ENCODE measurements at places on chromosomes 13 and 19. TPM values are rescaled to one million over a fixed set of nuclear protein-coding genes. Genes with fewer than 3 reads are reported as not detected.

CYP4F11 gene
- total RNA-seq, result not detected

CEACAM3 gene
- not detected for total RNA-seq

CNFN gene
- not detected for total RNA-seq

DKKL1 gene
- total RNA-seq, result not detected

C1QTNF9B gene
- total RNA-seq, result not detected

GRK1 gene
- total RNA-seq, result not detected

SMIM44 gene
- total RNA-seq, result not detected

FUT1 gene
- not detected for total RNA-seq

PSG1 gene
- not detected for total RNA-seq

GSX1 gene
- total RNA-seq, result not detected

MUC16 gene
- total RNA-seq, result under 0.01 TPM

WDR88 gene
- not detected for total RNA-seq

NUDT19 gene
- 7.9 TPM for total RNA-seq

KIR3DL2 gene
- total RNA-seq, result 1.6 TPM

EPSTI1 gene
- total RNA-seq, result 24.5 TPM

GRCh38 chr13:98535501-98536354, 41.2 kb downstream of the STK24 start:
- no peak for DNase-seq

- no peak for DNase-seq
Measured at GRCh38 chr13:93462151-93462550, 235.5 kb downstream of the GPC6 start.

GRCh38 chr19:23415561-23416191, 20.4 kb upstream of the ZNF91 start:
- no peak for DNase-seq

GRCh38 chr19:28296506-28296905, 916.4 kb downstream of the UQCRFS1 start:
- no peak for DNase-seq

GRCh38 chr13:50401721-50402465, 386.6 kb downstream of the KCNRG start:
- DNase-seq, result no peak

GRCh38 chr13:94140027-94140426, 339.5 kb downstream of the DCT start:
- no peak for DNase-seq

DNA sequence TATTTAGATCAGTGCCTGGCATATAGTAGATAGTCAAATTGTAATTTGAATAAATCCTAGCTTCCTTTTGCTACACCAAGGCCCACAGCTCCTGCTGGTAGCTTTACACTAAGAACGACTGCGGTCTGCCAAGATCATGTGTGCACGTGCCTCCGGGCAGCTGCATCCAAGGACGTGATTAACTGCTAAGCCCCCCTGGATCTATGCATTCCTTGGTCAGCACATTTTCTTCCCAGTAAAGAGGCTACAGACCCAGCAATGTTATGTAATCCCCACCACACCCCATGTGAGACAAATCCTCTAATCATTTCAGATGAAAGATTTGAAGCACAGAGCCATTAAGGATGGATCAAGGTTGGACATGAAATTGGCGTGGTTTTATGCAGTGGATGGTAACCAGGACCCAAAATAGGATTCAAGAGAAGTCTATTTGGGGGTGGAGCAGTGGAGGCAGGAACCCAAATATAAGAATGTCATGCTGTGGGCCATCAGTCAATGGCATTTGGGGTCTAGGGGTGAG, 65.2 kb upstream of the PEG3 start:
- DNase-seq, result no peak

- peak; percentile 45 for DNase-seq
Measured at GRCh38 chr13:50892210-50892944, 17.2 kb upstream of the RNASEH2B start.

- no peak for DNase-seq
Measured at GRCh38 chr19:35249848-35250711, 1.3 kb downstream of the LSR start.

DNA sequence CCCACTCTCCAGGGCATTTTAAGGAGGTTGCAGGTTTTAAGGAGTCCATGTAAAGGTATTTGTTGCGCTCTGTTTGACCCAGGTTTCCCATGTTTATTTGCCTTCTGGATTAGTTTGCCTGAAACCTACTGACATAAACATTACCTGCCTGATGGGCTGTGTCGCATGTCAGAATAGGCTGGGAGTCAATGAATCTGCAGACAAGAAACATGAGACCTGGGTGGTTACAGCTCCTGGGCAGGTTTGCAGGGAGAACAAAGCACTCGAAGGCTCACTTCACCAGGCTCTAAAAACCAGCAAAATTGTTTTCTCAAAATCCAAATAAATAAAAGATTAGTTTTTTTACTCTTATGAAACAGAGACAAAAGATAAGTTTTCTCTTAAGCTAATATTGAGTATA, 114.4 kb upstream of the SERTM1 start:
- DNase-seq, result no peak

- peak; percentile 61 for DNase-seq
Measured at GRCh38 chr19:6738787-6739389, 592 bp upstream of the TRIP10 start.

DNA sequence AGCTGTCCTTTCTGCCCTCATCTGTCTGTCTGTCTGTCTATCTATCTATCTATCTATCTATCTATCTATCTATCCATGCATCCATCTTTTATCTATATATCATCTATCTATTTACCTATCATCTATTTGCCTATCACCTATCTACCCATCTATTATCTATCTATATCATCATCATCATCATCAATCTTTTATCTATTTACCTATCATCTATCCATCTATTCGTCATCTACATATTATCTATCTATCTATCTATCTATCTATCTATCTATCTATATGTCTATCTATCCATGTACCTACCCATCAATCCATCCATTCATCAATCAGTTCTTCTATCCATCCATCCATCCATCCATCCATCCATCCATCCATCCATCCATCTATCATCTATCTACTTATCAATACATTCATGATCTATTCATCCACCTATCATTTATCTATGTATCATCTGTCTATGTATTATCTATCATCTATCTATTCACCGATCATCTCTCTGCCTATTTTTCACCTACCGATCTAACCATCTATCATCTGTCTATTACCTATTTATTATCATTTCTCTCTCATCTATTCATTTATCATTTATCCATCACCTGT, 49.2 kb upstream of the ADGRE1 start:
- DNase-seq, result no peak

DNA sequence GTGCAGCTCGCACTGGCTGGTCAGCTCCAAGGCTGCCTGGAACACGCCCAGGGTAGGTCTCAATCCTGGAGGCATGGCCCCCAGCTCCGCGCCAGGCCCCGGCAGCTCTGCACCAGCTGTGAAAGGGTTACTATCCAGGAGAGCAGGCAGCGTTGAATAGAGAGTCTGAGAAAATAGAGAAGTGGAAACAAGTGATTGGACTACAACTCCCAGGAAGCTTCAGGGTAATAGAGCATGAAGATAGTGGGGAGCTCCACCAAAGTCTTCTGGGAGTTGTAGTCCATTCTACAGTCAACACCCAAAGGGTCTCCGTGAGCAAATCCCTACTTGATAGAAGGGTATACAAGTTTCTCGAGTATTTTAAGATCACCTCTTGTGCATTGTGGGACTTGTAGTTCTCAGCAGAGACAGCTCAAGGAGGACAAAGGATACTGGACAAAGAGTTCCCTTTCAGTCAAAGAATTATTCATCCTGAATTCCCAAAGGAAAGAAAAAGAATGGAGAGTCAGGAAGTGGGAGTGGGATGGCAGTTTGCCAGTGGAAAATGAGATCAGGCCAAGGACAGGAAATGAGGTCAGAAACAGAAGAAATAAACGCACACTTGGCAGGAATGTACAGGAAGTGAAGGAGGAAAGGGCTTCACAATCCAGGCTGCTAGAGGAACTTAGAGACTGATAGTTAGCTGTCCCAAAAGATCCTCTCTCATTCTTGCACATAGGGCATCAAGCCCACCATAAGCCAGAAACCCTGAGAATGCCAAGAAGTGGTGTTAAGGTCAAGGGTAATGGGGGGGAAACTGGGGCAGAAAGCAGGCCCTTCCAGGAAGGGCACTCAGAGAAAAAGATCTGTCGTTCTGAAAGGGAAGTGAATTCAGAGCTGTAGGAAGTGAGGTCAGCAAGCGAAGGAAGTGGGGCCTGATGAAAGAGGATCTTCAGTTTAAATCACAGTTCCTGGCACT, 5.5 kb upstream of the MAMSTR start:
- no peak for DNase-seq

DNA sequence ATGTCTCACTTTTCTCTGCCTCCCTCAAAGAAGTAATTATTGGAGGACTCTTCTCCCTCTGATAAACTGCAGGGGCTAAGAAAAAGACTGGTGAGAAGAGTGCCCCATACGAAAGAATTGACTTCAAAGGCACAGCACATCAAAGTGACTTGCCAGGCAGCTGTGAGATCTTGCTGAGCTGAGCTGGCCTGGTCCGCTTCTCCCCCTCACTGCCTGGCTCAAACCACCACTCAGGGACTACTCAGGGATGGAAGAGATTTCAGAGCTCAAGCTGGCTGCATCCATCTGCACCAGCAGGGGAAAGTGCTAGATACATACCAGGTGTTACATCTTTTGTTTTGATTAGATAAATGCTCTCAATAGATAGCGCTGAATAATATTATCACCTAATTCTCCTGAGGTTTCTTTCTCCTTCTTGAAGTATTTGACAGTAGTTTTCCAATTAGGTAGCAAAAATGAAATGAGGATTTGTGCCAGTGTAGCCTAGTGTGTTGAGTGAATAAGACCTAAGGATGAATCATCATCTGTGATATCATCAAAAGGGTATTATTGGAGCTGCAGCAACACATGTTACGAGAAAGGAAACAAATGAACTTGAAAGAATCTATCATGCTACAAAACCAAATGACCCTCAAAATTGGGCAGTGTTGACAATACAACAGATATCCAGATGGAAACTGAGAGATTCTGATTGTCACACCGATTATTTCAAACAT, 379.8 kb downstream of the TBC1D4 start:
- no peak for DNase-seq

GRCh38 chr13:51067706-51068105, 43.4 kb downstream of the C13orf42 start:
- no peak for DNase-seq

DNA sequence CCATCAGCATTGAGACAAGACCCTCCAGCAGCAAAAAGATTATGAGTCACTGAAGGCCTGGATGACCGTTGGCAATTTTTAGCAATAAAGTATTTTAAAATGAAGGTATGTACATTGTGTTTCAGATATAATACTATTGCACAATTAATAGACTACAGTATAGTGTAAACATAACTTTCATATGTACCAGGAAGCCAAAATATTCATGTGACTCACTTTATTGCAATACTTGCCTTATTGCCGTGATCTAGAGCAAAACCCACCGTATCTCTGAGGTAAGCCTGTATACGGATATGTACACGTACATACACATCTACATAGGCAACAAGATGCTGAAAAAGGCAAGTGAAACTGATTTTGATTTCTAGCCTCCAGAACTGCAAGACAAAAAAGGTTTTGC, 103.3 kb downstream of the EDNRB start:
- no peak for DNase-seq

- no peak for DNase-seq
Measured at GRCh38 chr13:94322925-94323763, 156.3 kb downstream of the DCT start.

DNA sequence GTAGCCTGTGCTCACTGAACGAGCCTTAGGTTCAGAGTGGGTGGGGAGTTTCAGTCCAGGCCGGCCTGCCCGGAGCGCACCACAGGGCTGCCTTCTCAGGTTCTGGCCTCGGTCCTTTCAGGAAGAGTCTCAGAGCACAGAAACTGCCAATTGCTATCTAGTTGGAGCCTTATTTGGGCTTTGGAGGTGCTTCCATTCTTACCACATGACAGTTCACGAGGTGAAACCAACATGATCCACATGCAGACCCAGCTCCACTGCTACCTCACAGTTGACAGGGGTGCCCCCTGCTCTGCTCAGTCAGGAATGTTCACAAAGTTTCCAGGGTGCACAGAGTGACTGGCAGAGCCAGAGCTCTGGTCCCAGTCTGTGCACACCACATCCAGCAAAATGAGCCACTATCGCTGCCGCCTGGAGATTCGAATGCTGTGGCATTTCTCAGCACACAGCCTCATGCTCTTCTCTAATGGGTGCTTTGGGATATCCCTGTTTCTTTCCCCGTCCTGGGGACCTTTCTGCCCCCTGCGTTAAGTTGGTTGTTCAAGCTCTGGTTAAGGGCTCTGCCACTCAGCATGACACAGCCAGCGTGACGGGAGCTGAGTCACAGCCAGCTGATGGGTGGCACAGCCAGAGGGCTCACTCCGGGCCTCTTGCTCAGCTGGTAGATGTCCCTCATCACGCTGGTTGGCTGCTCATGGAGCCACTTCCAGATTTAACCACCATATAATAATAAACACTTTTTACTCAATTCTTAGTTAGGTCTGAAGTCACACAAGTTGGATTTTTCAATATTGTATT, 7.5 kb upstream of the SACS start:
- no peak for DNase-seq

DNA sequence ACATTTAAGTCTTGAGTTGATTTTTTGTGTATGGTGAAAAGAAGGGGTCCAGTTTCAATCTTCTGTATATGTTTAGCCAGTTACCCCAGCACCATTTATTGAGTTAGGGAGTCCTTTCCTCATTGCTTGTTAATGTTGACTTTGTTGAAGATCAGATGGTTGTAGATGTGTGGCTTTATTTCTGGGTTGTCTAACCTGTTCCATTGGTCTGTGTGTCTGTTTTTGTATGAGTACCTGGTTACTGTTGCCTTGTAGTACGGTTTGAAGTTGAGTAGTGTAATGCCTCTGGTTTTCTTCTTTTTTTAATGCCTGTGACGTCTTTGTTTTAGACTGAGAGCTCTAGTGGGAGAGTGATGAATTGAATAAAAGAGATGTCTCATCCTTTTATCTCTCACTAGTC, 83.2 kb downstream of the NBEA start:
- no peak for DNase-seq

- no peak for DNase-seq
Measured at GRCh38 chr19:14559916-14560775, 11.7 kb downstream of the NDUFB7 start.

DNA sequence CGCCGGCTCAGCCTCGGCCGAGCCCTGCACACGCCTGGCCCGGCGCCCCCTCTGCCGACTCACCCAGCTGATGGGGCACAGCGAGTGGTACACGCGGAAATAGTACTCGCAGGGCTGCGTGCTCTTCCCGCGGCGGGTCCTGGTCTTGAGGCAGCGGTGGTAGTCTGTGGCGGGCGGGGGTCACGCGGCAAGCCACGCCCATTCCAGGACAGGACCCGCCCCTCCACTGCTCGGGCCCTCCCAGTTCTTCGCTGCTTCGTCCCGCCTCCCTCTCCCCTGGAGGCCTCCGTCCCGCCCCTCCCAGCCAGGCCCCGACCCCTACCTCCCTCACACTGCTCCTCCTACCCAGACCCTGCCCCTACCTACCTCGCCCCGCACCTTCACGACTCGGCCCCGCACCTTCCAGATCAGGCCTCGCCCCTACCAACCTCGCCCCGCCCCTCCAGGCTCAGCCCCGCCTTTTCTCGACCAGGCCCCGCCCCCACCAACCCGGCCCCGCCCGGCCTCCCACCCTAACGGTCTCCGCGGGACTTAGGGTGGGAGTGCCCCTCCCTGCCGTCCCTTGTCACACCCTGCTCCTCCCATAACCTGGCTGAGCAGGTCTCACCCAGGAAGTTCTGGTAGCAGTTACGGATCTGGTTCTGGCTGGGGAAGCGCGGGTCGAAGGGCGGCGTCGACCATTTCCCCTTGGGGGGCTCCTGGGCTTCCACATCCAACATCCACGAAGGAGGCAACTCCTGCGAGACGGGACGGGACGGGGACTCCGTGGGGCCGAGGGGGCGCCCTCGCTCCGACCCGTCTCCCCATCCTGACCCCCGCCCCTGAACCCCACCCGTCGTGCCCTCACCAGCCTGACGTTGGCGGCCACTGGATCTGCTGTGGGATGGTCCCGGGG, 469 bp downstream of the COX6B2 start:
- peak; percentile 30 for DNase-seq

- no peak for DNase-seq
Measured at GRCh38 chr19:4152241-4152998, 1.0 kb upstream of the CREB3L3 start.
